ENCODE measurements at places on chromosomes 16 and 17. TPM values are rescaled to one million over a fixed set of nuclear protein-coding genes. Genes with fewer than 3 reads are reported as not detected.

GRCh38 chr16:47308601-47309000 lies 152.3 kb downstream of the ITFG1 start:
- no peak overlapping the region for H3K4me3 ChIP-seq
- H3K36me3 ChIP-seq, result no peaks in the 10 kb centered on the region
- no peak for DNase-seq

The GRAPL gene
- total RNA-seq, result not detected

The CLEC10A gene
- total RNA-seq, result not detected

The NPIPB6 gene
- total RNA-seq, result 0.17 TPM

The TBC1D3E gene
- total RNA-seq, result not detected

- no peaks in the 10 kb centered on the region for H3K27me3 ChIP-seq
- peak overlapping the region; percentile 15 for H3K27ac ChIP-seq
- peaks cover 19% of the 10 kb centered on the region for H3K4me1 ChIP-seq
- H3K4me3 ChIP-seq, result no peak overlapping the region
Measured at GRCh38 chr17:46063241-46063640, 64.2 kb downstream of the STH start.

DNA sequence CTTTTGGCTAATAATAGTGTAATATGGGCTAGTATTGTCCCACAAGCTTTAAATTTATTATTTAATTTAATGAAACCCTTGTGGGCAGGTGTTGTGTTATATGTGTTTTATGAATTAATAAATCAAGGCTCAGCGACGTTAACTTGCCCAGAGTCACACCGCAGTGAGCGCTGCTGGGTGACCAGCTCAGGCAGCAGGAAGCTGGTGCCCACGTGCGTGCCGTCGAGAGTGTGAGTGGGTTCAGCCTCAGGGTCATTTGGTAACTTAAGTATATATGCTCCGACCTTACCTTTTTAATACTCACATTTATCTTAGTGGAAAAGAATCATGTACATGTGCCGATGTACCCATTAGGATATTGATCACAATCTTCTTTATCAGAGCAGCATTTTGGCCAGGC lies 137.4 kb upstream of the CHMP6 start:
- DNase-seq, result no peak
- H3K4me1 ChIP-seq, result peaks cover 40% of the 10 kb centered on the region
- H3K27me3 ChIP-seq, result no peaks in the 10 kb centered on the region
- peak overlapping the region; percentile 100 for H3K27ac ChIP-seq
- H3K4me3 ChIP-seq, result no peak overlapping the region
